ENCODE measurements at places on chromosomes 3 and 15. TPM values are rescaled to one million over a fixed set of nuclear protein-coding genes. Genes with fewer than 3 reads are reported as not detected.

DNA sequence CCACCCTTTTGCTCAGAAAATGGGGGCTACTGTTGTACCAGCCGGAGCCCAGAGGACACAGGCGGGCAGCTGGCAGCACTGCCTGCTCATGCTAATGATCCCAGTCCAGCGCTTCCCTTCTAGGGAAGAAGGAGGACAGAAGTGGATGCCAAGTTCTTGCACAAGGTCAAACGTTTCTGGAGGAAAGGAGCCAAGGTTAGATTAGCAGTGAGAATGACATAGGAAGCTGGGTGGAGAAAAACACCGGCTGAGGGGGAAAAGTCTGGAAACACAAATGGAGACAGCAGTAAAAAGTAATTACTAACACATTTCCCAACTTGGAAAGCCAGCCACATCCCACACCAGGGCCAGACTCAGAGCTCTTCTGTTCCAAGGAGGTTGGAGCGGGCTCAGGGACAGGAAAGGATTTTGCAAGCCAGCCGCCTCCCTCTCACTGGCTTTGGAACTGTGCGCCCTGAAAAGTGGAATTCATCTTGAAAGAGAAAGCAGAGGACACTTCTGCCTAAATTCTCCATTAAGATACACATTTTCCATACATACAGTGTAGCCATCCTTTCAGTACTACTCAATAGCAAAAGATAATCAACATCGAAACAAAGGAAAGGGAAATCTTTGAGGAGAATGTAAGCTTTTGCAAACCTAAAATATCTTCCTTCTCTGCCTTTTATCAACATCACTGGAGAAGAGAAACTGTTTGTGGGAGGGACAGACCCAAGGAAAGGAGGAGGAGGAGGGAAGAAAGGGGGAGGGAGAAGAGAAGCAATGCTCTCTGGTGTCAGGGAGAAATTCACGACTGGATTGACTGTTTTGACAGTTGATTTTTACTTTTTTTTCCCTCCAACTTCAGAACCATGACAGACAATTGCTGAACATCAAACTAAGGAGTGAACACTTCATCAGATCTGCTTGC is 133.6 kb downstream of the CD47 start:
- DNase-seq: no peak

Gene EBLN2
- 10.3 TPM for total RNA-seq

Gene C15orf61
- total RNA-seq: 3.9 TPM

Gene SI
- not detected for total RNA-seq

Gene ZNF609
- total RNA-seq: 36.9 TPM

Gene THSD4
- not detected for total RNA-seq

- DNase-seq: no peak
Observed at GRCh38 chr3:30273304-30274072, 332.9 kb upstream of the TGFBR2 start.

- no peak for DNase-seq
Observed at GRCh38 chr15:56719021-56719612, 14.2 kb downstream of the ZNF280D start.

- no peak for DNase-seq
Observed at GRCh38 chr3:195212033-195212748, 58.8 kb downstream of the XXYLT1 start.

- no peak for DNase-seq
Observed at GRCh38 chr3:33496449-33496848, 56.2 kb upstream of the UBP1 start.

DNA sequence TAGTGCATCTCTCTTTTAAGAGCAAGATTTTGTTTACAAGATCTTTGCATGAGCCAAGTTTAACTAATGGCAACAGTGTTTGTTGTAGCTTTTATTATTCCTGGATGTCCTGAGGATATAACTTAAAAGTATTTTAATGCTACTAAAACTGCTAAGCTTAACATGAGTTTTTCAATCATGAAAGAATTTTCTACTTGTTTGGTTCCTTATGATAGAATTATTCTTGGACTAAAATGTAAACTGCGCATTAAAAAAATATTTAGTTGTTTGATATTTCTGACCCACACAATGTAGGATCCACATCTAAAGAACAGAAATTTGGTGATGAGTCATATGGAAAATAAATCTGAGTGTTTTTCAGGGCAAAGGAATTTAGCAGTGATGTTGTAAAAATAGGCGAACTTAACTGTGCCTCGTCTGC is 70.8 kb downstream of the RAP2B start:
- no peak for DNase-seq

Gene SNTN
- not detected for total RNA-seq

Gene CPA3
- 2.9 TPM for total RNA-seq

GRCh38 chr15:98150084-98150483 is 189.6 kb downstream of the ARRDC4 start:
- no peak for DNase-seq

DNA sequence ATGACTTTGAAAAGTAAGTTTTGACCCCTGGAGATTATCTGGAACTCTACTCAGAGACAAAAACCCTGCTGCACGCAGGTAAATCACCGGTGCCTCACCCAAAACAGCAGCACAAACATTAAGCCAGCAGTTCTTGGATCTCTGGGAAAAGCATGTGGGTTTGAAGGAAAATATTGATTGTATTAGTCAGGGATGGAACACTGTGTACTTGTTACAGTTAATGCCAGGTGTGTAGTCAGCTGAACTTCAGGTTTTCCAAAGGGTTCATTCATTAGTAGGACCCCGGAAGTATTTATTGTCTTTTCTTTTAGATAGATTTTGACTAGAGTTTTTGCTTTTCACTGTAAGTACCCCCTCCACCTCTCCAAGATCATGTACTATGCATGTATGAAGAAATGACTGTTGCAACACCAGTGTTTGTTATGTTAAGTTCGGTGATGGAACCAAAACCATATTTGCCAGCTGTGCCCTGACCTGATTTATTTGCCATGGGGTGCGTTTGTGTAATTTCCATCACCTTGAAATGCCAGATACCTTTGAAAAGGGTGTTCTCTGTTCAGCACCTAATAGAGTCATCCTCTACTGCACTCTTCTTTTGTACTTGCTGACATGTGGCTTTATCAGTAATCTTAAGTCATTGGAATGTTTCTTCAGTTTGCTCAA is 14.5 kb downstream of the ARHGEF26 start:
- no peak for DNase-seq

Gene TNFSF10
- 321 TPM for total RNA-seq

Gene GPR149
- not detected for total RNA-seq

DNA sequence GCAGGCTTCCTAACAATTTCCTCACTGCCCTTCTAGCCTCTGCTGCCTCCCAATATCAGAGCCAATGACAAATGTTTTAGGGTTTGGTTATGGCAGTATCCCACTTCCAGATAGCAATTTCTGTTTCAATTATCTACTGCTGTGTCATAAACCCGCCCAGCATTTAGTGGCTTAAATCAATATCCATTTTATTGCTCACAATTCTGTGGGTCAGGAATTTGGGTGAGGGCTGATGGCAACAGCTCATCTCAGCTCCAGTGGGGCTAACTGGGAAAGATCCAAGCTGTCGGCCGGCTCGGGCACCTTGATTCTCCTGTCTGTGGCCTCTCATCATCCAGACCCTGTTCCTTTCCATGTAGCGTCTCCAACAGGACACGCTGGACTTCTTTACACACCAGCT is 85.3 kb upstream of the GOLGA8J start:
- DNase-seq: no peak

DNA sequence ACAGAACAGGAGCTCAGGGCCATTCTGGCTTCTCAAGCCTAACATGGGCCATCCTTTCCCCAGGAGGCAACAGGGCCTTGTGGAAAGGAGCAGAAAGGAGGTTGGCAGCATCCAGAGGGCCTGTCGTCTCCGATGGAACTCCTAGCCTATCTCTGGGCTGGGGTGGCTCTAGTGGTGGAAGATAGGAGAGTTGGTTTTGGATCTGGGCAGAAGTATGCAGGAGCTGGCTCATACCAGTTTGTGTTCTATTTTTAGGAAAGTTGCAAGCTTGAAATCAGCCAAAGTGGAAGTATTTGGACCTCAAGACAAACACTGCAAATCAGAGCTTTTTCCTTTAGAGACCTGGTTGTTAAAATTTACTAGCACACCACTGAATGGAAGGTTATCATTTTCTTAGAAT is 35.4 kb upstream of the XCR1 start:
- no peak for DNase-seq

DNA sequence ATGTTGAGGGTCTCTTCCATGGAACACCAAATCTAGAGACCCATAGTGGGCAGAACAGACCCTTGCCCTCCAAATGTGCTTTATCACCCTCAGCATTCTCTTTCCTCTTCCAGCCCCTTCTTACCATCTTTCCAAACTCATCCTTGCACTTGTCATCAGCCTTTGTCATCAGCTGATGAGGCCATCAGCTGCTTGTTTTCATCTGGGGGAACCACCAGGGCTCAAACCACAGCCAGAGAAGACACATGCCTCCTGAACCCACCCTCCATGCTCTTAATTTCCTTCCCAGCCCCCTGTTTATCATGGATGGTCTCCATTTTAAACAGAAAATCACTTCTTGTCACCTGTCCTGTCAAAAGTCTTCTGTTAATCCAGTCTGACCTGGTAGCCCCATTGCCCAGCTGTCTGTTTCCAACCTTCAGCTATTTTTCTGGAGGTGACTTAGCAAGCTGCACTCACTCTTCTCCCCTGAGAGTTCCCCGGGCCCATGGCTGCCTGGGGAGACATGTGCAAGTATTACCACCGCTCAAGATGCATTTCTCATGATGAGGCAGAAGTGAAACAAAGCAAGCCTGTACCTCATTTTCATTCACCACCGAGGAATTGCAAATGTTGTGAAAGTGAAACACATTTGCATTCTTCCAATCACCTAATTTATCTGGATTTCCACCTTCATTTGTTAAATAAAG is 14.7 kb upstream of the SYNM start:
- no peak for DNase-seq

- DNase-seq: no peak
Observed at GRCh38 chr15:78937132-78937739, 7.6 kb downstream of the CTSH start.

GRCh38 chr3:94036909-94037507 is 8.6 kb upstream of the STX19 start:
- no peak for DNase-seq

Gene CHRM5
- not detected for total RNA-seq

- DNase-seq: no peak
Observed at GRCh38 chr3:81624756-81625155, 136.7 kb downstream of the GBE1 start.

Gene MLF1
- total RNA-seq: 0.86 TPM

DNA sequence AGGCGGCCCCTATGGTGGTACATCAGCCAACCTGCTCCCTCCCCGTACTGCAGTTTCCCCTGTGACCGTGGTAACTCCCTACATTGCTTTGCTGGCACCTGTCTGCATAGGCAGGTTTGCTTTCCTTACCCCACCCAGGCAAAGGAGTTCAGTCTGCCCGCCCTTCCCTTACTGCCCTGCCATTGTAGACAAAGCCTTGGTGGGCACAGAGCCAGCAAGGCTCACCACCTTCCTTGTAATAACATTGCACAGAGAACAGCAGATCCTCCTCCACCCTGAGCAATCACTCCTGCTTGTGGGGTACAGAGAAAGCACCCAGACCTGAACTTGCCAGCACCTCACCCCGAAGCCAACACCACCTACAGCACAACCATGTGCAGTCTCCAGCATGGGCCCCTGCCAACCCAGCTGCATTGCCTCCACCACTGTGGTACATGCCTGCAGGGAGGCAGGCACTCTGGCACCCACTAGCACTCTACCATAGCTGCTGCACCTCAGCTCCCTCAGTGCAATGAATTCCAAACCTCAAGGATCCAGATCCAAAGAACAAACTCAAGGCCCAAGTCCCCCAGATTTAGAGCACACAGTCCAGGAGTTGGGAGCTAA is 192.7 kb upstream of the KCNMB2 start:
- DNase-seq: no peak

Gene ITPKA
- total RNA-seq: 0.22 TPM

DNA sequence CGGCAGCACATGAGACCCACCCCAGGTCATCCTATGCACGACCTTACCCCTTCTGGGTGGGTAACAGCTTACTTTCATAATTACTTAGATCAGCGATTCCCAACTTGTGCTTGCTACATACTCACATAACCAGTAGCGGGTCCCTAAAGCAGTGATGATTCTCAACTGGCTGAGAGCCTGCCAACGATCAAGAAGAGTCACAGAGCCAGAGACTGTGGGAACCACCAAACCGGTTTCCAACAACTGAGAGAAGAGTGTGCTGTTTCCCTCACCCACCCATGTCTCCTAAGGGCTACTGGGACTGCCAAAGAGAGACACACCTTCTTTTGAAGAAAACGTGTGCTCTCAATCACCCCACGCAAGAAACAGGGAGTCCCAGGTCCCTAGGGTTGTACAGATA is 12.0 kb upstream of the XXYLT1 start:
- DNase-seq: no peak

Gene TLR9
- total RNA-seq: 0.39 TPM

- DNase-seq: no peak
Observed at GRCh38 chr15:48785195-48785594, 25.7 kb downstream of the CEP152 start.

GRCh38 chr3:29438580-29438979 is 157.7 kb downstream of the RBMS3 start:
- no peak for DNase-seq

Gene CCNB2
- total RNA-seq: 28.8 TPM

DNA sequence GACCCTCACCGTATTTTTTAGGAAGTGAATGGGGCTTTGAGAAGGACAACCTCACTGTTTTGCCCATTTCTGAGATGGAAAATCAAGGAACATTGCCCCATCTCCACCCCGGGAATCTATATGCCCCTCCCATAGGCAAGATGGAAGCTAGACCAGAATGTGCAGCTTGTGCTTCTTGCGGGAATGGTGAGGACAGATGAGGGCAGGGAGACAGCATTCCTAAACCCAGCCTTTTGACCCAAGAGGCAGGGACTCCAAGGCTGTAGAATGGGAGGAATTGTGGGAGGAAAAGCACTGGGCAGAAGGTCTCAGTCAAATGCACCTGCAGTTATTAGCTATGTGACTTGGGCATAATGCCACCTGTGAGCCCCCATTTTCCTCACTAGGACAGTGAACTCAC is 66.9 kb downstream of the SMAD3 start:
- DNase-seq: no peak

Gene HPS3
- 15.1 TPM for total RNA-seq

All from natural killer cell treated with Interleukin-12 subunit alpha and Interleukin-12 subunit beta and Interleukin-15 and Interleukin-18, amount 100 ng/mL, for 72 hours (primary cell).